ENCODE measurements at places on chromosomes 2 and 18.
A peak's percentile ranks its signal among the peaks of the same experiment; 100 is the strongest.

DNA sequence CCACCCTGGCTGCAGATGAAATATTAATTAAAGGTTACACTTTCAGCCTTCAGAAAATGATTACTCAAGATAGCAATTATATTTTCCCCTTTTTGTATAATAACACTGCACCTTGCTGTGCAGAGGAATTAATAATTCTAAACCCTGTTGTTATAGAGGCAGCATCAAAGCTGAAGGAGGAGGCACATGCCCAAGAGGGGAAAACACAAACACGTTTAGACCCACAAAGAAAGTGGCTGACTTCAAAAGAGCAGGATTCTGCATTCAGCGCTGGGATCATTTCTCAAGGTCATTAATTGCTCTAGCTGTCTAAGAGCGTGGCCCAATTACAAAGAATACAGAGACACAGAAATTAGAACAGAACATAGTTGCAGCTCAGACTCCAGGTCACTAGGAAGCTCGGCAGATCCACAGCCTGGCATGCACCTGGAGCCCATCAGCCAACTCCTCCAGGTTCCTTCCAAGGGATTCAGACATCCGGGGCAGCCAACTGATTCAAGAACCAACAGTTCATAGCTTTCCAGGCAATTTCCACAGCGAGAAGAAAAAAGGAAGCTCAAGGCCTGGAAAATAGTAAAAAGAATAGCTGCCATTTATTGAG is 102.3 kb upstream of the ID2 start:
- no peak for DNase-seq
- H3K4me3 ChIP-seq: no peak overlapping the region
- no peaks in the 10 kb centered on the region for H3K36me3 ChIP-seq
- H3K27ac ChIP-seq: no peak overlapping the region
- H3K27me3 ChIP-seq: no peaks in the 10 kb centered on the region

GRCh38 chr2:122808286-122808969 is 1053.0 kb downstream of the TSN start:
- no peaks in the 10 kb centered on the region for H3K4me1 ChIP-seq
- no peak overlapping the region for H3K4me3 ChIP-seq
- no peaks in the 10 kb centered on the region for H3K27me3 ChIP-seq
- no peak for DNase-seq

DNA sequence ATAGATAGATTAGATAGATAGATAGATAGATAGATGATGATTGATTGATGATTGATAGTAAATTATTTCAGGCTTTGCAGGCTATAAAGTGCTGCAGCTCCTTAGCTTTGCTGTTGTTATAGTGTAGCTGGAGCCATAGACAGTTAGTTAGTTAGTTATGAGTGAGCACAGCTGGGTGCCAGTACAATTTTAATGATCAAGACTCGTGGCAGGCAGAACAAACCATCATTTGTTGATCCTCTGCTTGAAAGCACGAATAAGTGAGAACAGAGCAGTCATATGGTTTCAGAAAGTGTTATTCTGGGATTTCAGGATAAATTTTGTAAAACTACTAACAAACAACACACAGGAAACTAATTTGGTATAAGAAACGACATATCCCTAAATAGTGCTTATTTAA is 53.9 kb downstream of the THOC1 start:
- no peaks in the 10 kb centered on the region for H3K27me3 ChIP-seq
- H3K27ac ChIP-seq: no peak overlapping the region
- H3K4me3 ChIP-seq: no peak overlapping the region
- H3K4me1 ChIP-seq: no peaks in the 10 kb centered on the region
- DNase-seq: no peak

DNA sequence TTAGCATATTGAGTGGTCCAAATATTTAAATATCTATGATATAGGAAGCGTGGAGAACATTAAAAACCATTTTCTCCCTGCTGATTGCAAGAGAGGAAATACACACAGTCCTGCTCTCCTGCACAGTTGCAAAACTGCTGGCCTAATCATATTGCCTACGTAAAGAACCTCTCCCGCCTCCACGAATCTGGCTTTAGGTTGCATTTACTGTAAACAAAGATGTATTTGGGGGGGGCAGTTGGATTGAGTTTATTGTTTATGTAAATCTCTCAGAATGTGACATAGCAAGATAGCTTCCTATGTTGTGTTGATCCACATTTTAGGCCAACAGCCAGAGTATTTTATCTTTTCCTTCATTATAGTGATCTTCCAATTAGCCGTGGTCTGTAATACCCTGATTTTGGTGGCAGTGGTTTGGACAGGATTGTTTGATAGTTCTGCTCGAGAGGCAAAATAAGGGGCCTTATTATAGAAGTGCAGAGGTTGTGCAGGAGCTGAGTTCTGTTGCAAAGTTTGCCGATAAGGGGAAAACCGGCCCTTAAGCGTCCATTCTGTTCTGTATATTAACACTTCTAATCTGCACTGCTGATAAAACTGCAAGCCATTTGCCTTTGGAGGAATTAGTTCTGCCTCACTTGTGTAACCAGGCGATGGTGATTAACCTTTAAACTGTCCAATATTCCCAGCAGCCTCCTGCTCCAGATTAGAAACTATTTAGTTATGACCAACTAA is 101.6 kb upstream of the SIX3 start:
- peaks cover 8% of the 10 kb centered on the region for H3K27me3 ChIP-seq
- no peak for DNase-seq
- no peak overlapping the region for H3K4me3 ChIP-seq
- H3K4me1 ChIP-seq: no peaks in the 10 kb centered on the region
- H3K27ac ChIP-seq: no peak overlapping the region
- no peaks in the 10 kb centered on the region for H3K36me3 ChIP-seq

GRCh38 chr2:190802626-190803209 is 77.9 kb upstream of the GLS start:
- no peaks in the 10 kb centered on the region for H3K4me1 ChIP-seq
- H3K4me3 ChIP-seq: no peak overlapping the region
- no peak overlapping the region for H3K27ac ChIP-seq
- no peaks in the 10 kb centered on the region for H3K36me3 ChIP-seq

- H3K27me3 ChIP-seq: no peaks in the 10 kb centered on the region
- H3K36me3 ChIP-seq: peaks cover 17% of the 10 kb centered on the region
- no peak overlapping the region for H3K27ac ChIP-seq
- no peaks in the 10 kb centered on the region for H3K4me1 ChIP-seq
- DNase-seq: no peak
Observed at GRCh38 chr2:224799691-224800090, 83.5 kb upstream of the CCDC195 start.

DNA sequence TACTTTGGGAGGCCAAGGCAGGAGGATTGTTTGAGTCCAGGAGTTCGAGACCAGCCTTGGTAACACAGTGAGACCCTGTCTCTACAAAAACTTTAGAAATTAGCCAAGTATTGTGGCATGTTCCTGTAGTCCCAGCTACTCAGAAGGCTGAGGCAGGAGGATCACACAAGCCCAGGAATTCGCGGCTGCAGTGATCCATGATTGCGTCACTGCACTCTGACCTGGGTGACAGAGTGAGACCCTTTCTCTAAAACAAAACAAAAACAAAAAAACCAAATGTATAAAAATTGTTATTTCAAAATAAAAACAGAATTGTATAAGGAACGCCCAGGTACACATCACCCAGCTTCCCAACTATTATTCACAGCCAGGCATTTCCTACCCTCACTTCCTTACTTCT is 54.1 kb upstream of the GPR155 start:
- no peaks in the 10 kb centered on the region for H3K36me3 ChIP-seq
- no peaks in the 10 kb centered on the region for H3K4me1 ChIP-seq
- no peaks in the 10 kb centered on the region for H3K27me3 ChIP-seq
- H3K4me3 ChIP-seq: no peak overlapping the region
- DNase-seq: no peak
- H3K27ac ChIP-seq: no peak overlapping the region

DNA sequence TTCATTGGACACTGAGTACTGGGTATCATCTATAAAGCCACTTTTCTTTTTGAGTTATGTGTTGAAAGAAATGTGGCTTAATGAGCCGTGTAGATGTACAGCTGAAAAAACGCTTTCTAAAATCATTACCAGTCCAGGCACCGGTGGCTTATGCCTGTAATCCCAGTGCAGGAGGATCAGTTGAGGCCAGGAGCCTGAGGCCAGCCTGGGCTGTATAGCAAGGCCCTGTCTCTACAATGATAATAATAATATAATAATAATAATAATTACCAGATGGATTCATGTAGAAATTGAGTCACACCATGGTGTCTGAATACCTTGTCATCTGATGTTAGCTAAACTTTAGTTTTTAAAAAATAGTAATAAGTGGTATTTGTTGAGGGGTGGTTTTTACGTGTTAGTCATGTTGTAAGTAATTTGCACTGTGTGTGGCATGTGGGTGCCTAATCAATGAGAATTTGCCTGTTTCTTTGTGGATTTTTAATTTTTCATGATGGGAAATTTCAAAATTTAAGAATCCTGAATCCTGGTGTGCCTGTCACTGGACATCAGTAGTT is 30.1 kb downstream of the NCK2 start:
- no peak for DNase-seq
- H3K4me1 ChIP-seq: peaks cover 84% of the 10 kb centered on the region
- H3K27me3 ChIP-seq: no peaks in the 10 kb centered on the region
- H3K4me3 ChIP-seq: no peak overlapping the region

DNA sequence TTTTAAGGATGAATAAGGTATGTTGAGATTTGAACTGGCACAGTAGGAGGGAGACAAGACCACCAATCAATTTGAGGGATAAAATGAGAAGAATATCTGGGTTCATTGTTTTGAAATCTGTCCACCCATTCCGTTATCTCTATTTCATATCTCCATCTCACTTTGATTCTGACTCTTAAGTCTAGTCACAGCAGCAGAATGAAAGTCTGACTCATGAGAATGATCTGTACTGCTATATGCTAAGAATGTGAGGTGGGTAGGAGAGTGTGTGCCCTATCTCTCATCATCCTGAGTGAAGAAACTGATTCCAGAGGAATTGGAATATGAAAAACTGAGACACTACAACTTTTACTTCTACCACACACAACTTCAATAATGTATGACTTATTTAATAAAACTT is 1994.5 kb upstream of the PIK3C3 start:
- H3K36me3 ChIP-seq: no peaks in the 10 kb centered on the region
- H3K4me1 ChIP-seq: no peaks in the 10 kb centered on the region
- H3K27me3 ChIP-seq: no peaks in the 10 kb centered on the region
- no peak overlapping the region for H3K4me3 ChIP-seq
- no peak overlapping the region for H3K27ac ChIP-seq
- no peak for DNase-seq

DNA sequence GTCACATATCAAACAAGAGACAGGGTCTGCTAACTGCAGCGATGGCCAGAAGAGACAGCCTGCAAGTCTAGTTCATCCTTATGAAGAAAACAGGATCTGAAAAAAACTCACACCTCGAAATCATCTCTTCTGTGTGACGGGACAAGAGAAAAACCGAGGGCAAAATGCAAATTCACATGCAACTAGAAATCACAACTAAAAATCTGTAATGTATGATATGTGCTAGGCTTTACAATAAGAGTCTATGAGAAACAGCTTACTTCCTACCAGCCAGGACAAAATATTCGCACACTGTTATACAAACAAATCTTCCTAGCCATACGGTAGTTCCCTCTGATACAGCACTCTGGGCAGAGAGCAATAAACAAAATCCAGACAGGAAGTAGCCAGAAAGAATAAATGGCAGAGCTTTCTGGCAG is 48.8 kb downstream of the ANKRD44 start:
- no peak for DNase-seq
- H3K27me3 ChIP-seq: no peaks in the 10 kb centered on the region
- H3K4me3 ChIP-seq: no peak overlapping the region

GRCh38 chr2:164898475-164898874 is 56.9 kb downstream of the SLC38A11 start:
- no peaks in the 10 kb centered on the region for H3K4me1 ChIP-seq
- no peak for DNase-seq
- no peak overlapping the region for H3K4me3 ChIP-seq
- H3K36me3 ChIP-seq: no peaks in the 10 kb centered on the region

GRCh38 chr2:64218137-64218802 is 74.0 kb upstream of the PELI1 start:
- no peaks in the 10 kb centered on the region for H3K27me3 ChIP-seq
- peaks cover 12% of the 10 kb centered on the region for H3K4me1 ChIP-seq
- no peak overlapping the region for H3K4me3 ChIP-seq
- H3K36me3 ChIP-seq: no peaks in the 10 kb centered on the region
- no peak for DNase-seq
- no peak overlapping the region for H3K27ac ChIP-seq

DNA sequence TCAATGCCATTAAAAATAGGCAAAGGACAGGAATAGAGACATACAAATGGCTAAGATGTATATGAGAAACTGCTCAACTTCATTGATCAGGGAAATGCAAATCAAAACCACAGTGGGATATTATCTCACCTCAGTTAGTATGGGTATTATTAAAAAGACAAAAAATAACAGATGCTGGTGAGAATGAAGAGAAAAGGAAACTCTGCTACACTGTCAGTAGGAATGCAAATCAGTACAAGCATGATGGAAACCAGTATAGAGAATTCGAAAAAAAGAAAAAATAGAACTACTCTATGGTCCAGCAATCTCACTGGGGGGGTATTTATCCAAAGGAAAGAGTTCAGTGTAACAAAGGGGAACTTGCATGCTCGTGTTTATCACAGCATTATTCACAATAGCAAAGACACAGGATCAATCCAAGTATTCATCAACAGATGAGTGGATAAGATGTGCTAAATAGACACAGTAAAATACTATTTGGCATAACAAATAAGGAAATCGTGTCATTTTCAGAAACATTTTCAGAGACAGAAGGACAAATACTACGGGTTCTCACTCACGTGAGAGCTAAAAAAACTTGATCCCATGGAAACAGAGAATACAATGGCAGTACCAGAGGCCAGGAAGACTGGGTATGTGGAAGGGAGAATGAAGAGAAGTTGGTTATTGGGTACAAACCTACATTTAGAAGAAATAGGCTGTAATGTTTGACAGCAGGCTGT is 60.6 kb downstream of the CCDC74A start:
- no peak for DNase-seq
- H3K4me1 ChIP-seq: no peaks in the 10 kb centered on the region
- no peaks in the 10 kb centered on the region for H3K27me3 ChIP-seq
- no peak overlapping the region for H3K27ac ChIP-seq
- H3K36me3 ChIP-seq: no peaks in the 10 kb centered on the region

GRCh38 chr18:63460414-63460813 is 16.3 kb upstream of the SERPINB5 start:
- H3K27me3 ChIP-seq: peaks cover 18% of the 10 kb centered on the region
- H3K27ac ChIP-seq: no peak overlapping the region
- no peak overlapping the region for H3K4me3 ChIP-seq
- DNase-seq: no peak
- no peaks in the 10 kb centered on the region for H3K4me1 ChIP-seq

- peaks cover 60% of the 10 kb centered on the region for H3K36me3 ChIP-seq
- peak overlapping the region; percentile 6 for H3K4me3 ChIP-seq
- H3K27ac ChIP-seq: peak overlapping the region; percentile 58
- H3K4me1 ChIP-seq: peaks cover 80% of the 10 kb centered on the region
Observed at GRCh38 chr2:30257266-30258214, 26.2 kb downstream of the LBH start.
